ENCODE measurements at places on chromosomes 16 and 17.

DNA sequence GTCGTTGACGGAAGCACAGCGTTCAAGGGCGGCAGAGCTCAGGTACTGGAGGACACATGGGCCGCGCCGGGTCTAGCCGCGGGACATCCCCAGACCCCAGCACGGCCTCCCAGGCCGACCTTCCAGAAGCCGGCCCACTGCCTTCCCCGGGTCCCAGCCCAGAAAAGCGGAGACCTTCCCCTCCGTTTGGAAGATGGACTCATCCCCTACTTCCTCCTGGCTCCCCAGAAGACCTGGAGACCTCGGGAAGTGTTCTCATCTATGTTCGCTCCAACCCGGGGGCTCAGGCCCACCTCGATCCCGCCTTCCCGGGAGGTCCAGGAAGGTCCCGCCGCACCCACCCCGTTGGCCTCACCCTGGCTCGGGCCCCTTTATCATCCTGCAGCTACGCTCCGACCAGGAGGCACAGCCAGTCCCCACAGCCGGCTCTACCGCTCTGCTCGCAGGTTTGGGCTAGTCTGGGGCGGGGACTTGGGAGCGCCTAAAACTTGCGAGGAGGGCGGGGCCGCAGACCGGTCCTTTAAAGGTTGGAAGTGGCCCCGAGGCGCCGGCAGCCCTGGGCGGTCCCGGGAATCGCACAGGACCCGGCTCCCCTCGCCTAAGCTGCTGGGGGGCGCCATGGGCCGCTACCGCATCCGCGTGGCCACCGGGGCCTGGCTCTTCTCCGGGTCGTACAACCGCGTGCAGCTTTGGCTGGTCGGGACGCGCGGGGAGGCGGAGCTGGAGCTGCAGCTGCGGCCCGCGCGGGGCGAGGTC lies at the start of gene ALOX12:
Gene ALOX12, plus strand, starts transcription at position 550 of the 756 bp plus-strand sequence. Its CDS starts 69 bp downstream, at position 619.
- no peak for DNase-seq

DNA sequence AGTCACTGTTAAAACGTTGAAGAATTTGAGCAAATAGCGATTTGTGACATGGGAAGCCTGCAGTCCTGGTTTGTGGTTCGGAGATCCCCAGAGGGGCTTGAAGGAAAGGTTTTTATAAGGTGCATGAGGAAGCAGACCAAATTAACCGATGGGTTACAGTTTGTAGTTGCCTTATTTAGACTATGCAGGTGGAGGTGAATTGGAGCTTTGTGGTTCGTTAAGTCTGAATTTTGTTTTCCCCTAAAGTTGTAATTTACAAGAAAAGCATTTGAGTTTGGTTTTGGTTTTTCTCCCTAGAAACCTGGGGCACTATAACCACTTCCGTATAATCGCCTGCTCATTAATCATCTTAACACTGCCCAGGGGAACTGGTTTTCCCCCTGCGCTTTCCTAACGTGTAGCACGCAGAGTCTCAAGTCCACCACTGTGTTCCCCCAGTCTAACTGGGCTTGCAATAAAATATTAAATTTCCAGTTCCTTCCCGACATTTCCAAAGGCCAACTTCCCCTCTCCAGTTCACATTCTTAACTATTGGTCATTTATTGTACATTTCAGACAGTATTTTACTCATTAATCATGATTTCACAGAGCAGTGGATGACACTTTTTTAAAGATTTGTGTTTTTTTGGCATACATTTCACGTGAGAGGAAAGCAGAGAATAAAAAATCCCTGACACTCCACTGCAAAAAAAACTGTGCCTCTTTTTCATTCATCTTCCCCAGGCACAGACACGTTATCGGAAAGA lies 932 bp downstream of the ZNF267 start:
- DNase-seq = no peak

- DNase-seq = peak; percentile 90
Measured at GRCh38 chr17:43360739-43361505, 37.9 kb upstream of the ARL4D start.

DNA sequence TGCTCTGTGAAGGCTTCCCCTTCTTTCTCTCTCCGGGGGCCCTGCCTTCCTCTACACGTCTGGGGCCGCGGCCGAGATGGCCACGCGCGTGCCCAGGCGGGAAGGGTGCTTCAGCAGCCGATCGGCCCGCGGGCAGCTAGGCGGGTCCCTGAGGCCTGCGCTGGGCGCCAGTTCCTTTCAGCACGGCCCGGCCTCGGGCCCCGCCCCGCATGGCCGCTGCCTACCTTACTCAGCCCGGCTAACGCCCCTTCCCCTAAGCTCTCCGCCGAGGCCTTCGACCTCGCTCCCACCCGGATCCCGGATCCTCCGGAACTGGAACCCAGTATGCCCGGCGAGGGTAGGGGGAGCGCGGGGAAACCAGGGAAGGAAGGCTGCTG lies 335 bp downstream of the TMEM11 start:
- no peak for DNase-seq

DNA sequence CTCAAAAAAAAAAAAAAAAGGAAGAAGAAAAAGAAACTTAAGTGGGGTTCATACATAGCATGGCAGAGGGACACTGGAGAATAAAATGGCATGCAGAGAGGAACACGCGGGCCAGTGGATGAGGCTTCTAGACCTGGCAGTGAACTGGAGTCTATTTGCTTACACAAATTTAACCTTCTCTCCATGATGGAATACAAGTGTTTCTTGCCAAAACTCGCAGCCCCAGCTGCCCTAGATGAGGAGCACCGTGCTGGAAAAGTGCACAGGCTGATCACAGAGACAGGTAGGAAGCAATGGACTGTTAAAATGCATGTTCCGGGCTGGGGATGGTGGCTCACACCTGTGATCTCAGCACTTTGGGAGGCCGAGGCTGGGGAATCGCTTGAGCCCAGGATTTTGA lies 9.3 kb downstream of the SSTR2 start:
- DNase-seq = no peak

GRCh38 chr16:86319585-86320236 lies 190.6 kb upstream of the FOXF1 start:
- no peak for DNase-seq
